ENCODE measurements at places on chromosomes 7 and 10.

- no peak for DNase-seq
These were observed 50.0 kb downstream of the TRUB1 start for GRCh38 chr10:114987995-114988394.

DNA sequence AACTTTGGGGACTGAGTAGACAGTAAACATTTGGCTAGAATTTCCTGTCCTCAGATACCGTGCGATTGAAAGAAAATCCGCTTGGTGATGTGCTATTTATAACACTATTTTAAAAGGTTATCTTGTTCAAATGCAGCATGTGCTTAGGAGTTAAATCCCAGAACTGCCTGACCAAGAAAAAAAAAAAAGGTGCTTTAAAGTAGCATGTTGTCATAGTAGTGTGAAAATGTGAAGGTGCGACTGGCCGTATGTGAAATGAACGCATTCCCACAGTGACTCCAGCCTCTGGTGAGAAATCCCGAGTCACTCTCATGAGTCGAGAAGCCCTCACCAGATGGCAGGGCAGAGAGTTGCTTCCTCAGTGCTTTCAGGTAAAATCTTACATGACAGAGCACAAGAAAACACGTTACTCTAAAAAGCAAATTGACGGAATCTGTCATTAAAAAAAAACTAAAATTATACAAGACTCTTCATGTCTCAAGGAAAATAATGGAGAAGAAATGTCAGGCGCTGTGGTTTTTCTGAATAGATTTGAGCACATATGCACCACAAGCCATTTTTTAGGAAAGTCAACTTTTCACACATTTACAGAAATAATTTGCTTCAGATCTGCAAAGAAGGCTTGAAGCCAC is 18.4 kb upstream of the KLF6 start:
- no peak for DNase-seq

DNA sequence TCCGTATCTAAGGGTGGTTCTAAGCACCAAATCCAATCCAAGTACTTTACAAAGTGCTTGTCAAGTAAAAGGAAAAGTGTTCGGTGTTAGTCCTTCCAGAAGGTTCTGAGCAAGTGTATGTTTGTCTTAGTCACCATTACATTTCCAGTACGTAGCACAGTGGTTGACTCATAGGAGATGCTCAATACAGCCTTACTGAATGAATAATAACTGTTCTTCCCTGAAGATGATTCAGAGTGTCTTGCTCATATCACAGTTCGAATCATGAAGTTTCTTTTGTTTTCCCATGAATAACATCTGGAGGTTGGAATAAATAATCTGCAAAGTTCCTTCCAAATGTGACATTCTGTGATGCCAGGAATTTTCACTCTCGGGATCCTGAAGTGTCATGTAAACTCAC is 53.4 kb downstream of the WNT2 start:
- DNase-seq: no peak

- DNase-seq: no peak
These were observed 108.9 kb downstream of the ITGB8 start for GRCh38 chr7:20439416-20440185.

DNA sequence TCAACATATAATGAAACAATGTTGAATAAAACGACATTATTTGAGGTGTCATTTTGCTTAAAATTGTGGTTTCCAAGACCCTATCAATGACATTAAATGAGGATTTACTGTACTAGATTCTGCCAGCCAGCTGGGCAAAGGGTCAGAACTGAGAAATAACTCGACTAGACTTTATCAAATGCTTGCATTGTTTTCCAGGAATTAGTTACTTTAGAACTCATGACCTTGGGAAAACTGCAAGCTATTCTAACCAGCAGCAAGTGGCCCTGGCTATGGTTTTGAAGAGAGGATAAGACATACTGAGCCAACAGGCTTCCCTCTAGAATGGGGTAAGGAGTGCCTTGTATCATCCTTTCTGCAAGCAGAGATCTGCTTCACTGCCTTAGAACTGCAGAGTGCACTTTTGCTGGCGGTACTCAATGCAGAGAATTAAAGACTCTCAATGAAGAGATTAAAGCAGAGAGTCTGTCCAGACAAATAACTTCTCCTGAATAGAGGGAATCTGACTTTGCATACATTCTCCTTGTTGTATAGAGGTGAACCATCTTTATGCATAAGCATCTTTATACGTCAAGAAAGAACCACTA is 281.5 kb downstream of the ARL4A start:
- DNase-seq: no peak
